Uterus (tissue), 4 donors: ENCODE measurements at places on chromosomes 3 and 15. TPM values are rescaled to one million over a fixed set of nuclear protein-coding genes. Genes with fewer than 3 reads are reported as not detected.

DNA sequence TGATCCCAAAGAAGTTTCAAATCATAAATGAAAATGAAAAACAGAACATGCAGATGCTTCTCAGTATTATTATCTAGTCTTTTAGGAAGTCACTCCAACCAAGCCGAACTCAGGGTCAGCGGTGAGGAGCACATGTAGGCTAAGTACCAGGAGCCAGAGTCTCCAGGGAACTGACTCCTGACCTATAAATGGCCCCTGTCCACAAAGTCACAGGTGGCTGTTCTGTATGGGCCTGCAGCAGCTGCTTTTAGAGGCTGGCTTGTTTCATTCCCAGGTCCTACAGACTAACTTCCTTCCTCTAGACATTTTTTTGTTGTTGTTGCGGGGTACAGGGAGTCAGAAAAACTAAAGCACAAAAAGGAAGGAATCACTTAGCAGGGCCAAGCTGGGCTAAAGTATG is 54.6 kb downstream of the DAPK2 start:
- no peak overlapping the region for H3K27ac ChIP-seq
- H3K4me1 ChIP-seq = no peaks in the 10 kb centered on the region
- no peaks in the 10 kb centered on the region for H3K27me3 ChIP-seq
- no peaks in the 10 kb centered on the region for H3K36me3 ChIP-seq
- no peak overlapping the region for H3K4me3 ChIP-seq
- no peak for DNase-seq

GRCh38 chr15:61857169-61857829 is 202.9 kb downstream of the VPS13C start:
- no peak overlapping the region for H3K27ac ChIP-seq
- peak overlapping the region; percentile 2 for H3K4me3 ChIP-seq
- H3K36me3 ChIP-seq = no peaks in the 10 kb centered on the region
- no peaks in the 10 kb centered on the region for H3K4me1 ChIP-seq

OR5K2 gene
- not detected for total RNA-seq

GRCh38 chr3:46006238-46007032 is 10.8 kb upstream of the FYCO1 start:
- H3K36me3 ChIP-seq = no peaks in the 10 kb centered on the region
- peak overlapping the region; percentile 80 for H3K27ac ChIP-seq
- H3K4me3 ChIP-seq = no peak overlapping the region
- no peaks in the 10 kb centered on the region for H3K27me3 ChIP-seq

GRCh38 chr15:63499611-63500010 is 4.8 kb upstream of the USP3 start:
- H3K27ac ChIP-seq = no peak overlapping the region
- no peak overlapping the region for H3K4me3 ChIP-seq
- DNase-seq = no peak

UNC13C gene
- 16.8 TPM for total RNA-seq

GRCh38 chr15:40222131-40222530 is 16.7 kb upstream of the PAK6 start:
- no peak overlapping the region for H3K4me3 ChIP-seq
- H3K4me1 ChIP-seq = no peaks in the 10 kb centered on the region
- H3K27ac ChIP-seq = no peak overlapping the region
- H3K27me3 ChIP-seq = no peaks in the 10 kb centered on the region
- no peaks in the 10 kb centered on the region for H3K36me3 ChIP-seq

GOLGA6L10 gene
- total RNA-seq = 2.8 TPM
